ENCODE measurements at places on chromosomes 11 and 22.

- DNase-seq = no peak
Observed at GRCh38 chr22:33542153-33542552, 378.1 kb downstream of the LARGE1 start.

GRCh38 chr22:50444663-50445062 lies 30.2 kb downstream of the SBF1 start:
- no peak for DNase-seq

- DNase-seq = no peak
Observed at GRCh38 chr11:64637334-64638017, 46.5 kb downstream of the SLC22A12 start.

- no peak for DNase-seq
Observed at GRCh38 chr11:32052215-32052614, 38.7 kb upstream of the RCN1 start.

DNA sequence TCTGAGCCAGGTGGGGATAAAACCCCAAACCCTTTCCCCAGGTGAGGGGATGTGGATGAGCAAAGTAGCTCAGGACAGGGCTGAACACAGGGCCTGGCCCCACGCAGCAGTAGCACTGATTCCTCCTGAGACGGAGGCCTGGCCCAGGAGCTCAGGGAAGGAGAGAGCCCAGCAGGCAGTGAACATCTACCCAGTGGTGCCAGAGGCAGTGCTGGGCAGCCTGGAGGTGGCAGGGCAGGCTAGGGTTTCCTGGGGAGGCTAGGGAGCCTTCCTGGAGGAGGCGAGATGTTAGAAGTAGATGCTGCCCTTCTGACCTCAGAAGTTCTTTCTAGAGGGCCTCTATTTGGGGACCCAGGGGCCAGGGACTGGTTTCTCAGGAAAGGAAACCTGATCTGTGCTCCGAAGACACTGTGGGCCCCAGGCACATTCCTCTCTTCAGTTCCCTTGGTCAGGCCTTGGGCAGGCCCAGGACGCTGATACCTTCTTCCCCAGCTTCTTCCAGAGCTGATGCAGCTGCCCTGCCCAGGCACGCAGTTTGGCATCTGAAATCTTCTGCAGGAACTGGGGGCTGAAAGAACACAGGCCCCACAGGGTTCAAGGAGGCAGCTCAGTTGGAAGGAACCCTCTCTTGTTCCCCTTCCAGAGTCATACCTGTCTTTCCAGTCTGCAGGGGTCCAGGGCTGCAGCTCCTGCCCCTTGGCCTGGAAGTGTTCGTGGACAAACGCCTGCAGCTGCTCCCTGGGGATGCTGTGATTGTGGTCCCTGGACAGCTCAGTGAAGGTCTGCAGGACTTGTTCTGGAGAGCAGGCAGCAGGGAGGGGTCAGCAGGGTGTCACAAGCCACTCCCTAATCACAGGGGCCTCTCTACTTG lies 16.8 kb downstream of the TREH start:
- DNase-seq = no peak

- no peak for DNase-seq
Observed at GRCh38 chr11:91694331-91694730, 530.3 kb upstream of the FAT3 start.

DNA sequence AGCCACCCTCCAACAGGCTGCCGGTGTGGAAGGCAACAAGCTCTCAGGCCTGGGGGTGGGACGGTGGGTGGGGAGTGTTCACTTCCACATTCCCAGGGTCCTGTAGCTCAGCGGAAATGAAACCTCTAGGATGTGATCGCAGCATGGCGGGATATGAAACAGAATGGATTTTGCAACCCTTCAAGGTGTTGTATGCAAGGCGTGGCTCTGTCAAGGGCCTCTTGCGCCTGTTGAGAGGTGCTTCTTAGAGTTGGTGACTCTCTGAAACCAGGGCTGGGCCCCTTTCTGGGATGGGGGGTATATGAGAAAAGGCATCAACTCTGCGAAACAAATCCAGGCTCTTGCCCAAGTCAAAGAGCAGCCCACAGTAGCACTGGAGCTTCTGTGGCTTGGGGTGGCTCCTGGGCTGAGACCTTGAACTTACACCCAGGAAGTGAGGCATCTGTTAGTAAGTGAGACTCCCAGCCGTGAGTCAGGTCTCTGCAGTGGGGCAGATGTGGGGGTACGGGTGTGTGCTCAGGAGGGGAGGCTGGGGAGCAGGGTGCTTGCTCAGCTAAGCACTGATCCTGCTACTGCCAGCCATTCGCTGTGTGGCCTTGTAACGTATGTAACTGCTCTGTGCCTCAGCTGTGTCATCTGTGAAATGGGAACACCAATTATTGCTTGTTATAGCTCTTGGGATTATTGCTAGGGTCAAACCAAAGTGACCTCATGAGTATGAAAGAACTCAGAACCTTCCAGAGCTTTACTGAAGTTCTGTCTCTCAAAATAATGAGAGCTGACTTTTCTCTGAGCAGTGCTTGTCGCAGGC lies 28.3 kb downstream of the NECTIN1 start:
- DNase-seq = no peak

All from thoracic aorta (tissue), 2 donors.